ENCODE measurements at places on chromosomes 11 and 22.

GRCh38 chr11:5665746-5666401 is 19.0 kb downstream of the TRIM5 start:
- DNase-seq = no peak

- DNase-seq = no peak
Observed at GRCh38 chr11:8283465-8284230, 20.0 kb upstream of the LMO1 start.

DNA sequence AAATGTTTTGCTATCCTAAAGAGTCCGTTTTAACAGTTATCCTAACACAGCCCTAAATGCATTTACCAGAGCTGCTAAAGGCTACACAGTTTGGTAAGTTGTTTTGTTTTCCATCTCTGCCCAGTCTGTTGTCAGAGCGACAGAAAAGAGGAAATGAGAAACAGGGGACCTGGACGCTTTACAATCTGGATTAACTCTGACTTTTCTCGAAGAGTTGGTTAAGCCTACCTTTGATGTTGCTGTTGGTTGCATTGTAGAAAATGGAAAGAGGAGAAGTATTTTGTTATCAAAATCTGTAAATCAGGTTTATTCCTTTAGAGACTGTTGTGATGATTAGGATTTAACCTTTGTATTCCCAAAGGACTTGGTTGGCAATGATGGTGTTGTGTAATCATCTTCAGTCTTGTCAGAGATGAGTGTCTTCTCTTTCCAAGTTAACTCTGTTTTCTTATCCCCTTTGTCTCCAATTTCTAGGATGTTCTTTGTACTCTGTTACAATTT is 481 bp downstream of the ANGPTL5 start:
- DNase-seq = no peak

DNA sequence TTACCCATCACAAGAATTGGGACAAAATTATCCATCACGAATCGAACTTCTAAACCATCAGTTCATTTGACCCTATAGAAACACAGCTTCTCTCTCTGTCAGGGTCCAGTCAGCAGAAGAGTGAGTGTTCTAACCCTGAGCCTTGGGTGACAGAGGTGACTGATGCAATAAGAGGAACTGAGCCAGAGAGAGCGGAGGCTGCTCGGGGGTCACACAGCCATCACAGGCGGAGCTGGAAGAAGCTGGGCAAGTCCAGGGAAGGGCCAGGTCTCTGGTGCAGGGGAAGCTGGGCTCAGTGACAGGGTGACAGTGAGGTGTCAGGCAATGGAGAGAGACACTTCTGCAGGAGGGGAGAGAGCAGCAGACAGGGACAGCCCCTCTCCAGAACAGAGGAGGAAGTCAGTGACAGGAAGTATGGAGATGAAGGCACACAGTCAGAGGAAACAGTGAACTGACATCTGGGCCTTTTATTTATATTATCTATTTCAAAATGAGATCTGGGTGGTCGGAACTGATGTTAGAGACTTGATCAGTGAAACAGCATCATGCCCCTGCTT is 184.0 kb upstream of the TBCEL start:
- DNase-seq = no peak

DNA sequence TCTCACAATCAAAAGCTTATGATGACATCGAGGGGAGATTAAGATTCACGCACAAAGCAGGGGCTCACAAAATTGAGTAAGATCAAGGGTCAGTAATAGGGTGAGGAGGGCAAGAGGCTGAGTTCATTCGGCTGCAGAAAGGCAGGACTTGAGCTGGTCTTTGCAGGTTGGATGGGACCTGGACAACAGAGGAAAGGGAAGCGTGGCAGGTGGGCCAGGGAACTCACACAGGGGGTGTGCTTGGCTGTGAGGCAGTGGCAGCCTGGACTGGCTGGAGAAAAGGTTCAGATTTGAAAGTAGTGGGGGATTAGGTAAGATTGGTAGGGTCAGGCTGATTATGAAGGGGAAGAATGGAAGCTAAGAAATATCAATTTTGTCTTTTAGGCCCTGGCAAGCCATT is 161.6 kb downstream of the PKNOX2 start:
- DNase-seq = no peak

DNA sequence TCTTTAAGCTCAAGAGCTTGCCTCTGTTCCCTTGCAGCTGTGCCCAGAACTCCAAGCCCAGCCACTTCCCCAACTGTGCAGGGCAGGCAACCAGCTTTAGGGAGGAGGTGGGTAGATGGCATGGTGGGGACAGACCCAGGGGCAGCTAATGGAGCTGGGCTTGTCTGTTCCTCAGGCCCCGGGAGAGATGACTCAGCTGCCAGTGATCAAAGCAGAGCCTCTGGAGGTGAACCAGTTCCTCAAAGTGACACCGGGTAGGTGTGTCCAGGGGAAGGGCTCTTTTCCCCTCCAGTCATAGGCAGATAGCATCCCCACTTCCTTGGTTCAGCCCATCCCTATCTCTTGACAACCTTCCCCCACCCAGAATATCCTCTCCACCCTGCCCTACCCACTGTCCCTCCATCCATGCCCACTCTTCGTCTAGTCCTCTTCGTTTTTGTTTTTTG is 32.4 kb downstream of the CREB3L1 start:
- DNase-seq = no peak

DNA sequence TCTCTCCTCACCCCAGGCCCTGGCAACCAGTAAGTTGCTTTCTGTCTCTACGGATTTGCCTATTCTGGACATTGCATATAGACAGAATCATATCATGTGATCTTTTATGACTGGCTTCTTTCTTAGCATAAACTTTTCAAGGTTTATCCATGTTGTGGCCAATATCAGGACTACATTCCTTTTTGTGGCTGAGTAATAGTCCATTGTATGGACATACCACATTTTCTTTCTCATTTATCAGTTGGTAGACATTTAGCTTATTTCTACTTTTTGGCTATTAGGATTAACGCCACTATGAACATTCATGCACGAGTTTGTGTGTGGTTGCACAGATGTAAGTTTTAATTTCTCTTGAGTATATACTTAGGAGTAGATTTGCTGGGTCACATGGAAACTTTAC is 35.7 kb downstream of the ARFGAP3 start:
- DNase-seq = no peak

DNA sequence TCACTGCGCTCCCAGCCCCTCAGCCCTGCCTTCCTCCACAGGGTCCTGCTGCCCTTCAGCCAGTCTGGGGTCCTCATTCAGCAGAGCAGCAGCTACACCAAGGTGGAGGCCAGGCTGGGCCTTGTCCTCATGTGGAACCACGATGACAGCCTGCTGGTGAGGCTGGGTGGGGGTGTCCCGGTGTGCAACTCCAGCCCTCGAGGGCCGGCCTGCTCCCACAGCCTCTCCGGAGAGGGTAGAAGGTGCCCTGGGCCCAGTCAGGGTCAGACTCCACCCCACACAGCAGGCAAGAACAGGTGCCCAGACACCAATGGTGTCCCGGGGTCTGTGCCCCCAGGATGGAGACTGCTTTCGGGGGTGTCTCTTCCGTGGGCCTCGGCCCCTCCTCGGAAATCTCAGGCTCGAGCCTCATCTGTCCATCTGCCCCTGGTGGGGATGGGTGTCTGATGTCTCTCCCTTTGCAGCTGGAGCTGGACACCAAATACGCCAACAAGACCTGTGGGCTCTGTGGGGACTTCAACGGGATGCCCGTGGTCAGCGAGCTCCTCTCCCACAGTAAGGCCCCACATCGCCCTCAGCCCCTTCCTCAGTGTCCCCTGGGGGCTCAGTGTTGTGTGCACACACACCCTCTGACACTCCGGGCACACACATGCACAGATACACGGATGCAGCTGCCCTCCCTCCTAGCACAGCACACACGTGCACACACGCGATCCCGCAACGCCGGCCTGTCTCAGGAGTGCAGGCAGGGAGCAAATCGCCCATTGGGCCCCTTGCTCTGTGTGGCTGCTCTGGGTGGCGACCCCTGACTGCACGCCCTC is 4.9 kb downstream of the MUC5AC start:
- no peak for DNase-seq

- no peak for DNase-seq
Observed at GRCh38 chr22:30402028-30402765, 5.4 kb downstream of the SEC14L2 start.

DNA sequence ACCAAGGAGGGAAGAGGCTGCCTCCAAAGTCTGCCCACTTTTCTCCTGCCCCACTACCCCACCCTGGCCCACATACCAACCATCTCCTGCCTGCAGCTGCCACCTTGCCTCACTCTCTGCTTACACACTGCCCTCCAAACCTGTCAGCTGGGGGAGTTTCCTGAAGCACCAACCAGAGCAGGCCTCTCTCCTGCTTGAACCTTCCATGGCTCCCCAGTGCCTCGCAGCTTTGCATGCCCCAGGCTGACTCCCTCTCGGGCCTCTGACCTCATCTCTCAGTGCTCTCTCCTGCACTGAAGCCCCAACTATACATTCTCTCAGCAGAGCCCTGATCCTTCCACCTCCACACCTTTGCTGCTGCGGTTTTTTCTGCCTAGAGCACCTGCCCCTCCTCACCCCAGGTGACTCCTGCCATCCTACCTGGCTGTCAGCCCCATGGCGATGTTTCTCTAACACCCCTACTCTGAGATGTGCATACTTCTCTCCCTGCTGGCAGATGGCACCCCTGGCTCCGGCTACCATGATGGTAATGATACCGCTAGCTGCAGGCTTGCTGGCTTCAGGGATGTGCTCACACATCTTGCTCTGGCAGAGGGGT is 43.5 kb downstream of the MN1 start:
- no peak for DNase-seq

DNA sequence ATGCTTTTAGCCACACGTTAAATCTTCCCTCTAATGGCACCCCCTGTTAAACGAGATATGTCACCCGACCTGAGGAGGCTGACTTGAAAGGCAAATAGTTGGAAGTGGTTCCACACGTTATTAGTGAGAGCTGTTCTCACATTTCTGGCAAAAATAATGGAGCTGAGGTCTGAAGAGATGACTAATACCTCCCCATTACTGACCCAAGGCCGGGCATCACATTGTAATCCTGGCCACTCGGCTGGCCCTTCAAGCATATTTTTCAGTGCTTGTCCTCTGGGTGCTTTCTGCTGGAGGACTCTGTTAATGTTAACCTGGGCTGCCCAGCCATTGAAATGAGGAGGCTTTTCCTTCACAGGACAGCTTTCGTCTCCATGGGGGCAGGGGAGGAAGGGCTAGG is 260.0 kb upstream of the CADM1 start:
- no peak for DNase-seq

- DNase-seq = no peak
Observed at GRCh38 chr11:107704451-107704850, 7.4 kb downstream of the SLN start.

DNA sequence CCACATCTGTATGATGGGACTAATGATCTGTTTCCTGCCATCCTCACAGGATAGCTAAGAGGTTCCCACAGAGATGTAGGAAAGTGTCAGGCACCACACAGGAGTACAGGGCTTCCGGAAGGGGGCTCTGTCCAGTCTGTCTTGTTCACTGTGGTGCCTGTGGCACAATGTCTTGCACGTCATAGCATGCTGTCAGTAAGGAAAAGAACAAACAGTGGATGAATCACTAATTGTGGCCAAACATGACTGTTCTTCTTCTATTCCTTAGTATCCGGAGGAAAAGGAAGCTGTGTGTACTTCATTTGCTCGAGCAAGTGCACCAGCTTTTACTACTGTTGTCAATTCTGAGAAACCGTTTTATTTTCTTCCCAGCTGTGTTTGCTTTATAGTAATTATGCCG is 73.4 kb upstream of the YWHAH start:
- no peak for DNase-seq

GRCh38 chr11:72617080-72617762 is 57.0 kb downstream of the PDE2A start:
- DNase-seq = no peak
